ENCODE measurements at places on chromosomes 7 and 10.

- no peak for DNase-seq
Measured at GRCh38 chr10:126224967-126225671, 163.2 kb downstream of the ADAM12 start.

DNA sequence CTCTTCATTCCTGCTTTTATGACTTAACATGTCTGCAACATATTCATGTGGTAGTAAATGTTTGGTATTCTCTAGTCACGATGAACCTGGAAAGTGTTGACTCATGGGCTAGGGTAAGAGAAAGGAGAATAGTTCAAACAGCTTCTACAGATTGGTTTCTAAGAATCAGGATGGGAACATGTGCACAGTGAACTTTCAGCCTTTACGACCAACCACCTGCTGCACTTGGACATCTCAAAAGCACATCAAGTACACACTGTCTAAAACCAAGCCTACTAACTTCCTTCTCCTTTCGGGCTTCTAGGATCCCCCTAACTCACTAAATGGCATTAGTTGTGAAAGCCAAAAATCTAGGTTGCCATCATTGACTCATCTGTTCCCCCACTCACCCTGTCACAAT lies 85.5 kb downstream of the CUL2 start:
- DNase-seq, result no peak

GRCh38 chr10:74047871-74048270 lies 50.0 kb downstream of the VCL start:
- DNase-seq, result no peak

DNA sequence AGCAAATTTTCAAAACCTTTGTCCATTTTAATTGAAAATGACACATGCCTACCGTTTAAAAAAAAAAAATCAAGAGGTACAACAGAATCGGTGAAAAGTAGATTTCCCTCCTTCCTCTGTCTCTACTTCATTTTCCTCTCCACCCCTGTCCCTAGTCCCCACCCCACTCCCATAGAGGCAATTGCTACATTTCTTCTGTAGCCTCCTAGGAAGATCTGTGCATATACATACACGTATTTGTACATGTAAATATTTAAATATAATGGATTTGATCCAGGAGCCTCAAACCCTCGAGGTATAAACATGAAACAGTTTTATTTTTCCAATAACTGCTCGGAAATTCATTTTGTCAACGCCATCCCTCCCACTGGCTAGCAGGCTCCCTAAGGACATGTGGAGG lies 14.1 kb upstream of the SLC29A3 start:
- DNase-seq, result no peak

DNA sequence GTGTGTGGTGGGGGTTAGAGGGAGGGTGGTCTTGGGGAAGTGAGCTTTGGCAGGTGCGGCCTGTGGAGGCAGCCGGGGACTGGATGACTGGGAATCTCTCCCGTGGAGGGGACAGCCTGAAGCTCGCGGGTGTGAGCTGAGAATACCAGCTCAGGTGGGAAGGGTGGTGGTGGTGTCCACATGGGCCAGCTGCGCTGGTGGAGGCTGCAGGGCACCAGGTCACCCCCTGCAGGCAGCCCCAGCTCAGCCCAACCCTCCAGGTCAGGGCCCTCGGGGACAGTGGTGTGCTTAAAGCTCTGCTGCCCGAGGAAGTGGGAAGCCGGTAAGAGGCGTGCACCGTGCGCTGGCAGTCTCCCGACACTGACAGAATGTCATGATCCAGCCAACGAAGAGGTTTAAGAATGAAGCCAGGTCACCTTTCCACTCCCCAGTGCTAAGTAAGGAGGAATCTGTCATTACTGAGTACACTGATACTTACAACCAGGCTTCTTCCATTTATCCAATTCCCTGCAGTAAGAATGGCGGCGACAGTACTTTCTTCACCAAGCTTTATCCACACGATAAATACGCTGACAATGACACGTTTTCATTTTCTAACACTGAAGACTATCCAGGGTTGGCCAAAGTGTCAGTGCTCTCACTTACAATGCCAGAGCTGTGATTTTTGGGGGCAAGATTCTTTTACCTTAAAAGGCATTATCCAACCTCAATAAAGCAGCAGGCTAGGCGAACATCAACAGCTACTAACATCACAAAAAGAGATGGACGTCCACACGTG lies 20.4 kb downstream of the BRI3 start:
- no peak for DNase-seq

GRCh38 chr7:119228482-119228881 lies 1004.0 kb downstream of the ANKRD7 start:
- DNase-seq, result no peak

DNA sequence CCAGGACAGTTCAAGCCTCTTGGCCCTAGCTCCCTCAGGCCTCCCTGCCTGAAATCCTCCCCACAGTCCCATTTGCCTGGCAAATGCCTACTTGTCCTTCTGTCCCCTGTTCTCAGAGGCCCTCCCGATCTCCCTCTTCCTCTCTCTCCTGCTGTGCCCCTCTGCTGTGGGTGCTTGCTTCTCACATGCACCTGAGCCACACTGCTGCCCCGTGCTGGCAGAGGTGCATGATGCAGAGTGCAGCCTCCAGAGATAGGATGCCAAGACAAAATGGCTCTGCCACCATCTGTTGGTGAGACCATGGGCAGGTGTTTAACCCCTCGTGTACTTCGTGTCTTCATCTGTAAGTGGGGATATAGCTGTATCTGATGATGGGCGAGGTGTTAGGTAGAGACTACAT lies 158.4 kb downstream of the RGS10 start:
- no peak for DNase-seq

DNA sequence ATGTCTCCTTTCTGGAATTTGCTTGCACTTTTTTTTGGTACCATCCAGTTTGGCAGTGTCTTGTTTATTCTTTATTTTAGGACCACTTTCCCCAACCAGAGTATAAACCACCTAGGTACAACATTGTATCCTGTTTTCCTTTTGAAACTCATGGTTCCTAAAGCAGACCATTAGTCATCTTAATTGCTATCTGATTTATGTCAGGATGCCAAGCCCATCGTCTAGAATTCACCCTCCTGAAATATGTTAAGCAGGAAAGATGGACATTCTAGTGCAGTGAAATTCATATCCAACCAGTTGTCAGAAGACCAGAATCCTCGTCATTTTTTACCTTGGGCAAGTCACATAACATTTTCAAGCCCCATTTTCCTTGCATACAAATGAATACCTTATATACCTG lies 223.6 kb upstream of the KMT2E start:
- no peak for DNase-seq

- DNase-seq, result no peak
Measured at GRCh38 chr7:158812684-158813083, 16.6 kb downstream of the ESYT2 start.

GRCh38 chr10:124002391-124003069 lies 90.9 kb downstream of the CHST15 start:
- DNase-seq, result no peak

GRCh38 chr7:42161110-42161509 lies 75.9 kb downstream of the GLI3 start:
- DNase-seq, result no peak

DNA sequence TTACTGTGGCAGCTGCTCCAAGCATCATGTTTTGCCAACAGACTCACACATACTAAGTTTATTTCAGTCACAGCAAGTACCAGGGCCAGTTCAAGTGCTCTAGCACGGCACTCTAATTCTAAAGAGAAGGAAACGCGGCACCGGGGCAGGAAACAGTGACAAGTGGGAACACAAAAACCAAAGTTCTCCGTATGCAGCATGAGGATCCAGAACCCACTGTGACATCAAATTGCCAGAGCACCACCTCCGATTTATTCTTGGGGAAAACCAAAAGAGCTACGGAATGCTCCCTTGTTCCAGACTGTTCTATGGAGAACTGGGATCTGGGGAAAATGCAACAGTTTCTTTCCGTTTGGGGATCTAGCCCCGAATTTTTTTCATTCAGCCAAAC lies 448 bp upstream of the PTER start:
- no peak for DNase-seq

- DNase-seq, result no peak
Measured at GRCh38 chr7:91140286-91140685, 123.9 kb upstream of the FZD1 start.

DNA sequence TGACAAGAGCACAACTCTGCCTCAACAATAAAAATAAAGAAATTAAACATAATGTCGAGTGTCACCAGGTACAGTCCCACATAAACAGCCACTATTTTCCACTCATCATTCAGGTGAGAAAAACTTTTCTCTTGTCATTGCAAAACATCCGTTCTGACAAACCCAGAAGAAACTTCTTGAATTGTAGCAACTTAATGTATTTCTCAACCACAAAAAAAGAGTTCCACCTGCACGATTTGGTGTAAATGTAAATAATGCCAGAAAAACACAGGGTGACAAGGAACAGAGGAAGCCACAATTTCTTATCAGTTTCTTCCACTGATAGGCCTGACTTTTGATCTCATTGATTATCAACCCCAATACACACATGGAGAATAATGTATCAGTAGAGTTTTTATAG lies 26.8 kb upstream of the INSIG1 start:
- no peak for DNase-seq

- DNase-seq, result no peak
Measured at GRCh38 chr10:11667756-11668155, 56.3 kb upstream of the USP6NL start.

- DNase-seq, result no peak
Measured at GRCh38 chr7:144720710-144721109, 115.1 kb downstream of the TPK1 start.

- DNase-seq, result no peak
Measured at GRCh38 chr10:44393051-44393630, 8.2 kb upstream of the CXCL12 start.

DNA sequence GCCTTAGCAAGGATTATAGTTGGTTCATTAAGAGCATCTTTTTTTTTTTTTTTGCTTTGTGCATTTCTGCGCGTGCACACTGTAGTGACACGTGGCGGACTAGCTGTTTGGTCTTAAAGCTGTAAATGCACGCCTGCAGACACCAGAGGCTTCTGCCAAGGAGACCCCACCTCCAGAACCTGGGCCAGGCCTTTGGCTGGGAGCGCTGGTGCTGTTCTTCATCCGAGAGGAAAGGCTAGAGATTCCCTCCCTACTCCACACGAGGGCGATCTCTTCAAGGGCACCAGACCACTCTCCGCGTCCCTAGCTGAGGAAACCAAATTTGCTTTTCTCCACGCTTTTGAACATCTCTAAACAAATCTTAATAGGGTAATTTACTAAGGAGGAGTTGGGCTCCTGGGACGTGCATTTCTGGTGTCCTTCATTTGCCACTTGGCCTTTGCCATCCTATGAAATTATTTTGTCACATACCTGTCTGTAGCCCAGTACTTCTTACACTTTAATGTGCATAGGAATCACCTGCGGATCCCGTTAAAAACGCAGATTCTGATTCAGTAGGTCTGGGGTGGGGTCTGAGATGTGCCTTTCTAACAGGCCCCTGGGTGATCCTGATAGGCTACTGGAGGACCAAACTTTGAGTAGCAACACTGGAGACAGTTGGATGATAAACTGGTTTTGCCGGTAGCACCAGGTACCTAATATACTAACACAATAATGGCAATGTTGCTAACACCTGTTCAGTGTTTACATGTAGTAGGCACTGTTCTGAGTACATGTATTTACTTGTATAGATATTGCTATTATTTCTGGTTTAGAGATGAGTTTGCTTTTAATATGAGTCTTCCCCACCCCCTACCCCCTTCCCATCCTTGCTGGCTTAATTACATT lies 1.3 kb upstream of the SLC26A5 start:
- no peak for DNase-seq

DNA sequence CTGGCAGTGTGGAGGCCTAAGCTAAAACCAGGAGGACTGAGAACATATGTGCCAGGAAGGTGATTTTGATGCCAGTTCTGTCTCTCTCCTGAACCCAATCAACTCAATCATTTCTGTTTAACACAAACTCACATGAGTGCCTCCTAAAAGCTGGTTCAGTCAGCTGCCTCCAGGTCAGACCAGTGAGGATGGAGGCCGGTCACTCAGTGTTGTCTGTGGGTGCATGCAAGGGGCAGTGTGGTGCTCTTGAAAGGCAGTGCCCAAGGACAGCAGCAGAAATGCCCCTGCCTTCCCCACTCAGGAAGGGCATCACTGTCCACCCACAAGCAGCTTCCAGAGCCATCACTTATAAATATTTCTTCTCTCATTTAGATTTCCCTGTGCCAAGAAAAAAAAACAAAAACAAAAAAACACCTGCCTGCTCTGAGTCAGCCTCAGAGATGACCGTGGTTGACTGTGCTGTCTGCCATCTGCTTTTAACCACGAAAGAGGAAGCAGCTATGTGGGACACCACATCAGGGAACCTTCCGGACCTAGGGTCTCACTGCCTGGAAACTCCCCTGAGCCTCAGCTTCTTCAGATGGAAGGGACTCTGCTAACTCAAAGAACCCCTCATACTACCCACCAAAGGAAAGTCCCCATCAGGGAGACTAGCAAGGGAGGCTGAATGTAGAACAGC lies 39.1 kb downstream of the VOPP1 start:
- DNase-seq, result peak; percentile 49

DNA sequence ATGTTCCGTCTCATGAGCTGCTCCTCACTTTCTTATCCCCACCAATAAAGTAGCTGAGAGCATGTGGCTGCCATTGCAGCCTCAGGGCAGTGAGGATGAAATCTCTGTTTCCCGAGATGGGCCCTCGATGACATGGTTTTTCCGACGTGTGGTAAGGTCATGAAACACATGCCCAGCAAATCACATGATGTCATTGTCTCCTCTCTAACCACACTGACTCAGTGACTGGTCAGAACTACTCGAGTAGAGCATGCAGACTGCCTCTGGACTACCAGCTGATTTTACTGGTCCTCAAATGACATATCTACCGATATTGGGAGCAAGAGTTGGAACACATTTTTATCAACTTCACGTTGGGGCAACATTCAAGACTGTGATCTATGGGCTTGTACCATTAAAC lies 786.1 kb downstream of the CNTNAP2 start:
- no peak for DNase-seq

DNA sequence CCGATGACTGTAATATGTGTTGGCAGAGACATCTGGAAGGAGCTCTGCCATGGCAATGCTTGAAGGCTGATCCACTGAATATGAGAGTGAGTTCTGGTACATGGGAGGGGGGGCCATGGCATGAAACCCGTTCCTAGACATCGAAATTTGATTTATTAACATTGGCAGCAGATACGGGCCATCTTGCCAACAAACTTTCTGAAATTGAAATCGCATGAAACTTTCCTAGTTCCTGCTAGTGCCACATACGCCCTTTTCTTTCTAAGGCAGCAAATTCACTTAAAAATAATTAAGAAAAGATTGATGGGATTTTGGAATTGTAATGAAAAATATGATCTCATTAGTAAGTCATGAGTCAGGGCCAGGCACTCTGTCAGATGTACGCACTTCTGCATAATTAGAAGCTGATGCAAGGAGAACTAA lies 91.8 kb upstream of the KMT2C start:
- DNase-seq, result no peak

Measured in stimulated activated CD8-positive, alpha-beta memory T cell treated with anti-CD3 and anti-CD28 coated beads, Interleukin-15, amount 100 ng/mL, for 4 hours (primary cell).